ENCODE measurements at places on chromosomes 12 and 14.

- DNase-seq: no peak
Measured at GRCh38 chr12:56720731-56721151, 4.4 kb downstream of the NACA start.

DNA sequence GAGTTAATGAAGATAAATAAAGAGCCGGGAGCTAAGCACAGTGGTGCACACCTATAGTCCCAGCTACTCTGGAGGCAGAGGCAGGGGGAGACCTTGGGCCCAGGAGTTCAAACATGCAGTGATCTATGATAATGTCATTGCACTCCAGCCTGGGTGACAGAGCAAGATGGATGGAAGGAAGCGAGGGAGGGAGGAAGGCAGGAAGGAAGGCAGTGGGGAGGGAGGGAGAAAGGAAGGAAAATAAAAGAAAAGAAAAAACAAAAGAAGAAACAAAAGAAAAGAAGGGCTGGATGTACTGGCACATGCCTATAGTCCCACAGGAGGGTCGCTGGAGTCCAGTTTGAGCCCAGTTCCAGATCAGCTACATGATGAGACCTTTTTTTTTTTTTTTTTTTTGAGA lies 19.0 kb upstream of the SP7 start:
- DNase-seq: no peak

GRCh38 chr12:2009623-2010022 lies 5.4 kb upstream of the DCP1B start:
- no peak for DNase-seq

DNA sequence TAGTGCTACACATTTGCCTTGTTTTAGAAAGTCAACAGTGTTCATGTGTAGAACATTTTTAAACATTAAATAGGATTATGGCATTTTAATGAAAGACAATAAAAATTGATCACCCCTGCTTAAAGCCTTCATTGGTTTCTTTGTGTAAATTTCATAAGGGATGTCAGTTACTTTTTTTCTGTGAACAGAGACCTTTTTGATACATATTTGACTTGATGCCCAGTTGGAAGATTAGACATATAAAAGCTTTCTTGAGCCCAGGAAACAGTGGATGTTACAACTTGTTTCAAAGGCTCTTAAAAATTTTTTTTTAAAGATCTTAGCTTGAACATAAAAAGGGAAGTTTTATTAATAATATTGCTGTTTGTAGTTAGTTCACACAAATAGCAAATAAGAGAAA lies 168.7 kb upstream of the PDZRN4 start:
- DNase-seq: no peak

- no peak for DNase-seq
Measured at GRCh38 chr14:46769292-46769691, 117.7 kb upstream of the RPL10L start.

GRCh38 chr14:46279327-46279726 lies 372.3 kb downstream of the RPL10L start:
- no peak for DNase-seq

- no peak for DNase-seq
Measured at GRCh38 chr12:90023207-90023900, 314.7 kb upstream of the ATP2B1 start.

DNA sequence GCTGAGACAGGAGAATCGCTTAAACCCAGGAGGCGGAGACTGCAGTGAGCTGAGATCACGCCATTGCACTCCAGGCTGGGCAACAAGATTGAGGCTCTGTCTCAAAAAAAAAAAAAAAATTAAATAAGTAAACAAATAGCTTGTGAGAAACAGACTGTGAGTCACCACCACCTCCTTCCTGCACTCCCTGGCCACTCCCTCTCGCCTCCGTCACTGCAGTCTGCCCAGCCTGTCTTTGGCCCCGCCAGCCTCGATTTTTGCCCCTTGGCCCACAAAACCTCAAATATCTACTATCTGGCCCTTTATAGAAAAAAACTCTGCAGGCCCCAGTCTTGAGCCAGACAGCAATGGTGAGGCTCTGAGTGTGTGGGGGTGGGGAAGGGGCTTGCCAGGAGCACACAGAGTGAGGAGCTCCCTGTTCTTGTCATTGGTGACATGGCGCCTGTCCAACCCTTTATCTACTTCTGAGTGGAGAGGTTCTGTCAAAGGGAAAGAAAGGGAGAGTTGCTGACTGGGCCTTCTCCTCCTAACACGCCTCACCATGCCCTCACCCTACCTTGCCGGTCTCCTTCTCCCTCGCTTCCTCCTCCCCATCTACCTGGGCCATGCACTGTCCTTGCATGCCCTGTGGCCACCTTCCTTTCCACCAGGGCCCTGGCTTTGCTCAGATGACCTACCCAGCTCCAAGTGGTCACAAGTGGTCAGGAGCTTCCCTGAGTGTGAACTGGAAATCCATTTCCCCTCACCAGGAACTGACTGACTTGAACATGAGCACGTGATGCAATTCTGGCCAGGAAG lies 22.1 kb downstream of the LGMN start:
- DNase-seq: no peak

Measured in stimulated activated CD4-positive, alpha-beta T cell treated with anti-CD3 and anti-CD28 coated beads, Interleukin-15, amount 100 ng/mL, for 48 hours (primary cell).